Forelimb muscle (tissue), 1 donor: ENCODE measurements at places on chromosomes 12 and 14. TPM values are rescaled to one million over a fixed set of nuclear protein-coding genes. Genes with fewer than 3 reads are reported as not detected.

GRCh38 chr14:104001003-104001402 is 58.7 kb upstream of the RD3L start:
- no peak for DNase-seq

The DBX2 gene
- polyA plus RNA-seq: 0.16 TPM

The MUCL1 gene
- not detected for polyA plus RNA-seq

- no peak for DNase-seq
Measured at GRCh38 chr14:61147831-61148549, 133.1 kb downstream of the TMEM30B start.

GRCh38 chr12:109632342-109632741 is 58.7 kb downstream of the MVK start:
- DNase-seq: no peak

The PLCZ1 gene
- 0.16 TPM for polyA plus RNA-seq

GRCh38 chr12:91043408-91043807 is 14.4 kb downstream of the KERA start:
- no peak for DNase-seq

GRCh38 chr14:65054471-65055085 is 47.7 kb downstream of the MAX start:
- no peak for DNase-seq

DNA sequence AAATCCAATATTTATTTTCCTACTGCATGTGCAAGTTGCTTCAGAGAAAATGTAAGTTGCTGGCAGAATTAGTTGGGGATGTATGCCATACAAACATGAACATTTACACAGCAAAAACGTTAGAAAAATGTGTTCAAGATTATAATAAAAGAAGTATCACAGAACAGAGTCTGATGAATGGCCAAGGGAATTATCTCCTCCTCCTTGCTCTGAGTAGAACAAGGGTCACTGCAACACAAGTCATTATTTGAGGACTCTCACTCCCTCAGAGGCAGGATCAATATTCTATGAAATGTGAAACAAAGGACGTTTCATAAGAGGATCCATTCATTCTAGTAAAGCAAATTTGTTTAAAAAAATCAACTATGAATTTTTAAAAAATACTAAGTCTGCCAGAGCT is 177.8 kb downstream of the PRKD1 start:
- no peak for DNase-seq

DNA sequence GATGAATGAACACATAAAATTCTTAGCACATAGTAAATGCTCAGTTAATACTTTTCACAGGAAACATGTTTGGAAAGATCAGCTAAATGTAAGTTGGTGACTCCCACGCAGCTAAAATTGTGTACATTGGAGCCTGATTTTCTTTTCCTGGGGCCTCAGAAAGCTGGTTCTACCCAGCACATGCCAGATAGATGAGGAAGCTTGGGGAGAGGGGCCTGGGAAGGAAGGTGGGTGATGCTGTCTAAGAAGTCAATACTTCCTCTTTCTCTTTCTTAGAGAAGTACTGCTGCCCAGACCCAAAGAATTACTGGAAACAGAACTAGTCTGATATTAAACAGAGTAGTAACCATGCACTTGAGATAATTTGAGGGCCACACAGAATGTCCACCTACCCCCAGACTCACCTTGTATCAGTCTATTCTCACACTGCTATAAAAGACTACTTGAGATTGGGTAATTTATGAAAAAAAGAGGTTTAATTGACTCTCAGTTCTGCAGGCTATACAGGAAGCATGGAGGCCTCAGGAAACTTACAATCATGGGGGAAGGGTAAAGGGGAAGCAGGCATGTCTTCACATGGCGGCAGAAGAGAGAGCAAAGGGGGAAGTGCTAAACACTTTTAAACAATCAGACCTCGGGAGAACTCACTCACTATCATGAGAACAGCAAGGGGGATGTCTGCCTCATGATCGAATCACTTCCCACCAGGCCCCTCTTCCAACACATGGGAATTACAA is 123.3 kb upstream of the MED13L start:
- no peak for DNase-seq

- DNase-seq: no peak
Measured at GRCh38 chr12:54019091-54019811, 9.0 kb upstream of the HOXC6 start.

DNA sequence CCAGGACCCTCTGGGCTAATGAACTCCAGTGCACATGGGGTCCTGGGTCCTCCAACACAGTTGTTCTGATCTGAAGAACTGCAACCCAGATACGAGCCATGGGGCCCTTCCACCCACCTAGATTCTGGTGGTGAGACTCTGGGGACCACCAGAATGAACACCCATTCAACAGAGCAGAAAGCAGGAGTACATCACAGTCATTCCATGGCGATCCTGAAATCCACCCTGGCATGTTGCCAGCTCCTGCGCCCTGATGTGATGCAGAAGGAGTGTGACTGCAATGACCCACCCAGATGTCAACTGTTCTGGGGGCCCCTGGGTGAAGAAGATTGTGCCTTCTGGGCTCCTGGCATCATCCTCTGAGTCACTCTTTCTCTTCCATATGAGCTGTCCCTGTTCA is 211.6 kb downstream of the KIF26A start:
- no peak for DNase-seq

GRCh38 chr14:64114166-64114565 is 180.0 kb downstream of the ESR2 start:
- DNase-seq: no peak

DNA sequence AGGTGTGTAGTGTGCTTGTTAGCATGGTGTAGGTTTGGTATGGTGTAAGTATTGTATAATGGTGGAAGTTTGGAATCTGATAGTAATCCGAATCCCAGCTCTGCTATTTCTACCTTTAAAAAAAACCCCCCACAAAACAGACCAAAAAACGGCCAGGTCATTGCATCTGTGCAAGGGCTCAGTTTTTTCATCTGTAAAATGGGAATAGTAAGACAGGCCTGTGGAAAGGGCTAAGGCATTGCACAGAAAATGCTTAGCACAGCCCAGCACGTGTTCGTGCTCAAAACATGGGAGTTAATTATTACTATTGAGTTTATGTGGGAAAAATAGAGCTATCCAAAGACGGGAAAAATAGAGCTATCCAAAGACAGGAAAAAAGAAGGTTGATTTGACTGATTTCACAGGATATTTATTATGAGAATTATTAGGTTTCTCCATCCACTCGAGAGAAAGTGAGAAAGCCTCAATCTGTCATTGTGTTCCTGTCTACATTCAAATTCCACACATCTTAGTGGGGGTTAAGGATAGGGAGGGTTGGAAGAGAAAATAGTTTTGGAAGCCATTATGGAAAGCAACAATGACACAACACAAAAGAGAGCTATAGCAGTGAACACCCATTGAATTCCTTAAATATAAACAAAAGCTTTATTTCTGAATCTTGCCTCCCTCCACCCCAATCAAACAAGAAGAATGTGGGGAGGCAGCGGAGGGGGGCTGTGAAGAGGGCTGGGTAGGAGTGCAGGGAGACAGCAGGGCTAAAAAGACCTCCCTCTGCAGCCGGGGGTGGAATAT is 126.8 kb upstream of the MAX start:
- no peak for DNase-seq

GRCh38 chr12:109725321-109726105 is 11.9 kb downstream of the FAM222A start:
- no peak for DNase-seq

DNA sequence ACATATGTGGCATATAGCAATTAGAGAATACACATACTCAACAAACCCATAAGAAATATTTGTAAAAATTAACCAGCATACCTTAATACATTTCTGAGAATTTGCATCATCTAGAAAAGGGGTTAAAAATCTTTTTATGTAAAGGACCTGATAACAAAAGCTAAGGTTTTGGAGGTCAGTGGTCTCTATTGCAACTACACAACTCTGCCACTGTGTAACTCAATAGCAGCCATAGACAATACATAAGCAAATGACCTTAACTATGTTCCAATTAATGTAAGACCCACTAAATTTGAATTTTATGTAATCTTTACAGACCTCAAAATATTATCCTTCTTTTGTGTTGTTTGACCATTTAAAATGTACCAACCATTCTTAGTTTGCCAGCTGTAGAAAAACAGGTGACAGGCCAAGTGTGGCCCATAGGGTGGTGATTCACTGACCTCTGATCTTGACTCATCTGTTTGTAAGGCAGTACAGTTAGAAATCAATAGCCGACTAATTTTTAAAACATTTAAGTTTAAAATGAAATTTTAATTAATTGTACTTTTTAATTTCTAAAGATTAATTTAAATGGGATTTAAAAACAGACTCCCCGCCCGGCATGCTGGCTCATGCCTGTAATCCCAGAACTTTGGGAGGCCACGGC is 7.4 kb upstream of the EPS8 start:
- DNase-seq: no peak

The TAS2R8 gene
- polyA plus RNA-seq: not detected

DNA sequence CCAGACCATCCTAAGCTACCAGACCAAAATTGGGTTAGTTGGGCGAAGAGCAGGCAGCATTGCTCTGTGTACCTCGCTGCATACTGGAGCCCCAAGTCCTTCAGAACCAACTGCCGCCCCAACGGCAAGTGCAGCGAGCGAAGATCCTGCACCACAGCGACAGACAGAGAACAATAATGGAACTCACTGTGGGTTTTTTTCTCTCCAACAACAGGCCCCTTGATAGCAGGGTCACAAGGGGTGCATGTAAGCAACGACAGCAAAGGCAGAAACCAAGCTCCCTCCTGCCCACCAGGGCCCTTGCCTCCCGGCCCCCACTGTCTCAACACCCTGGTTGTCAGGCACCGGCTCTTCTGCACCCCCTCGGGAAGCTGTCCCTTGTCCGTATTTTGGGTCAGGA is 39.0 kb downstream of the RNF34 start:
- no peak for DNase-seq

- DNase-seq: no peak
Measured at GRCh38 chr14:97361958-97362357, 564.8 kb downstream of the VRK1 start.
